ENCODE measurements at places on chromosomes 7 and 10.

DNA sequence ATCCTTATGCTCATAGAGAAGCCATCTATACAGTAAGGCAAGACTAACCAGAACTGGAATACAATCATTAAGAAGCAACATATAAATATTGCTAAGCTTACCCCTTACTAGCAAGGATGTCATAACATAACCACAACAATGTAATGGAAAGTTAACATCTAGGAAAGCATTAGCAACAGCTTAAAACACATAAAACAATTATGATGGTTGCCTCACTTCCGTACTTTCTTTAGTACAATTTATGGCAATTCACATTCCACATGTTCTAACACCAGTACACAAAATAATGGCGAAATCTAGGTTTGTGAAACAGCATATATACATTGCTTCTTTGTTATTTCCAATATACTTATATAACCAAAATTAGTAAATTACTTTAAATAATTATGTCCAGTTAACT lies 195.0 kb downstream of the AHR start:
- DNase-seq: no peak

GRCh38 chr10:85622425-85622824 lies 744.2 kb downstream of the GRID1 start:
- DNase-seq: no peak

DNA sequence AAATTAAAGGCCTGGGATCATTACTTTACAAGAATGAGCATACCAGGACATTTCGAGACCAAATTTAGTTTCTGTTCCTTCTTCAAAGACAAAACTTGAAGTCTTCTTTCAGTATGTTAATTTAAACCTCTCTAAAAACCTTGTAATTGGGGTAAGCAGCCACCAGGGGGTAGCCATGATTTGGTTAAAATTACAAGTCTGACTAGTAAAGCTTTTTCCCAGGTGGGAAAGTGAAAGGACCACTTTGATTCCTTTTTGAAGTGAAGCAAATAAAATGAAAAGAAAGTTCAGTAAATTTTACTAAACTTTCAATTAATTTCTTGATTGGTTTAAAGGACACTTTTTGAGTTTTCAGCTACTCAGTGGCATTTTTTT lies 294.3 kb downstream of the BBS9 start:
- peak; percentile 11 for DNase-seq

GRCh38 chr10:50544095-50544856 lies 79.5 kb downstream of the SGMS1 start:
- no peak for DNase-seq

DNA sequence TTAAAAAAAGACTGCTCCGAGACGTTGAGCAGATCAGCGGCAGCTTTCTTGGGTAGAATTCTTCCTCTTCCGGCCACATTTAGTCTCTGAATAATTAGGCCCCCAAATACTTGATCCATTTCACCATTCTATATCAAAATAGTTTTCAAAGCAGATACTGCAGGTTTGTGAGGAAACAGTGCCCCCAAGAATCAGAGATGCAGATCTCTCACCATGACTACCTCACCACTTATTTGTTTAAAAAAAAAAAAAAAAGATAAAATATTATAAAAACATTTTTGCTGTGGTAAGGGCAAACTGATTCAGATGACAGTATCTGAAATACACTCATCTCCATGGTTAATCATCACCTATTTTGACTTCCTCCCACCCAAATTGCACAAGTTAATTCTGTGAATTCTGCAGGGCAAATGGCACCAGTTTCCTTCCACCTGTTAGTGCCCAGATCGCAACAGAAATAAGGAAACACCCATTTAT lies 210.4 kb downstream of the FAM107B start:
- no peak for DNase-seq

DNA sequence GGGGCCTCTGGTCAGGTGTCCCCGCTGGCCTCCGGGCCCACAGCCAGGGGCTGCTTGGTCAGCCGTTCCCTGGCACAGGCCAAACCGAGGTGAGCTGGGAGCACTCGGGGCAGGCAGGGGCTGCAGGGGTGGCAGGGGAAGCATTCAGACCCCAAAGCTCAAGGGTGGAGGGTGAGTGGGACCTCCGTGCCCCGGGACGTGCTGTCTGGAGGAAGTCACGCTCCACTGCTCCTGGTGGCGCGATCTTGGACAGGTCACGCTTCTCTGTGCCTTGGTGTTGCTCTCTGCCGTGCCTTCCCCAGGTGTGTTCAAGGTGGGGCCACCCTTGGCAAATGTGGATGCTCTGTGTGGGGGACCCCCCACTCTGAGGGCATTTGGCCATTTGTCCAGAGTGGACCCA lies 24.6 kb upstream of the ELFN1 start:
- peak; percentile 37 for DNase-seq

GRCh38 chr7:159097661-159098423 lies 46.8 kb downstream of the VIPR2 start:
- peak; percentile 58 for DNase-seq

GRCh38 chr7:8305625-8306388 lies 43.8 kb upstream of the ICA1 start:
- DNase-seq: no peak

- DNase-seq: no peak
These were observed 79.6 kb downstream of the TNS3 start for GRCh38 chr7:47502240-47502877.

DNA sequence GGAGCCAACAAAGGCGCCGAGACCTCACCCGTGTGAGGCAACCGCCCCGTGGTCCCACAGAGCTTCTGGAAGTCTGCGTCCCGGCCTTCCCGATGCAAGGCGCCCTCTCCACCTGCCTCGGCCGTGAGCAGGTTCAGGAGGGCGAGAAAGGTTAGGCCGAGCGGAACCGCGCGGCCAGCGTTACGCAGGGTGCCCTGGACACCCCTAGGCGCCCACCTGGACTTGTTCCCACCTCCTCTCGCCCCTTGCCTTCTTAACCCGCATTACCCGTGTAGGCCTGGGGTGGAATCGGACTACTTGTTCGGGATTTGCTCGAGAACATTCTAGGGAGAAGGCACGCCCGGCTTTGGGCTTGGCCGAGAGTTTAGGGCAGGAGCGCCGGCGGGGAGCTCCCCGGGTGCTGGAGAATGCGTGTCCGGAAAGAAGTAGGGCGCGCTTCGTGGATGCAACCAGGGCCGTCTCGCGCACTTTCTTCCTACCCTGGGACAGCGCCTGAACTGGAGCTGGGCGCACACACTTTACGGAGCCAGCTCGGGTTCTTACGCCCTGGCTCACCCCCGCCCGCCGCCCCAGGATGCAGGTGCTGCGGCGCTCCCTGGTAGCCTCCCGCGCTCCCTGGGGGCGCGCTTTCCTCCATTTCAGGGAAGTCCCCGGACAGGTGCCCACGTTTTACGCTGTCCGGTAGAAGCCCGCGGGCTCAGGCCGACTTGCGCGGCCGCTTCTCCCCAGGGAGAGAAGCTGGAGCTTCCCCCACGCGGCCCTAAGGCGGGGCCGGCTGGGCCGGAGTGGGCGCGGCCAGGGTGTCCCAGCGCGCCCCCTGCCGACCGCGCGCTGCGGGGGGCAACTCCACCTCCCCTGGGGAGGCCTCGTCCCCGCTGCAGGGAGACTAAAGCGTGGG lies 74.5 kb downstream of the INSIG1 start:
- peak; percentile 79 for DNase-seq

- no peak for DNase-seq
These were observed 240.9 kb upstream of the KAT6B start for GRCh38 chr10:74585231-74586087.

- DNase-seq: no peak
These were observed 325.6 kb upstream of the KAT6B start for GRCh38 chr10:74500816-74501215.

DNA sequence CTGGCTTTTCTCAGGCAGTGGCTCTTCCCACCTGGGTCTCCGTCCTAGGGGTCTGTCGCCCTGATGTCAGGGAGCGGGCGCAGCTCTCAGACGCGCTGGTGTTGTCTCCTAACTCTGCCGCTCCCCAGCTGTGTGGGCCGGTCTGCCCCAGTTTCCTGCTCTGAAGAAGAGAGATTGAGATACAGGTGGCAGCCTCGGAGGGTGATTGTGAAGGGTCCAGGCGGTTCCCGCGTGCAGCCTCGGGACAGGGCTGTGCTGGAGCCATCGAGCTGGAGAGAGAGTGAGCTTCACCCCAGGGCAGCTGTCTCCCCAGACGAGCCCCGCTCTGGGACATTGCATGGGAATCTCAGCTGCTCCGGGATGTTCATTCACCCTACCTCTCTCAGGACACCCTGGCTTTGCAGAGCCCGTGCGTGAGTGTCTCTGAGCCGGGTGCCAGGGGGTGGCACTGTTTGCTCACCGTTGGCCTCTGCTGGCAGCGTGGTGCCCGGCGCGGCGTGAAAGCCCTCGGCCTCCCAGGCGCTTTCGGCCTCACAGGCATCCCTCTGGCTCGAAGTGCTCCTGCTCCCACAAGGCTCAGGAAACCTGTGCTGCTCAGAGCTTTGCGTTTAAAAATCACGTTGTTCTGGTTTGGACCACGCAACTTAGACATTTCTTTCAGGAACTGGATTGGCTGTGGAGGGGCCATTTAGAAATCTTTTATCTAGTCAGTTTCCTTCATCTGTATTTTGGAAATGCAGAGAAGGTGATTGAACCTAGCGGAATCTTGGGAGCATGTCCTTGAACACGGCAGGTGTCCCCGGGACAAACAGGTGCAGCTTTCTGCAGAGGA lies 33.8 kb upstream of the ZFAND2A start:
- peak; percentile 89 for DNase-seq

DNA sequence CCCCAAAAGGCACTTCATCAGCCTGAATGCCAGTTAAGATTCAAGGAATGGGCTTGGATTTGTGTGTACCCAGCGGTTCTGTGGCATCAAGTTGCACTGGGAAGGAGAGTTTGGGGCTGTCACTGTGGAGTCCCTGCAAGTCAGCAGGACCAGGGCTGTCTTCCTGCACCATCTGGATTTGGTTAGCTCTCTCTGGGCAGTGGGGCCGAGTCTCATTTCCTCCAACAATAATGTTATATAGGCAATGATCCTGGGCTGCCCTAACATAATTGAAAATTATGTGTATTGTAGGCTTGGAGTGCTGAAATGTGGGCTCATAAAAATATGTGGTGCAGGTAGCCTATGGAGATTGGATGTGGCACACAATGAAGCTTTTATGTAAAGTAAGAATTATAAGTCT lies 87.2 kb downstream of the TCF7L2 start:
- DNase-seq: no peak

DNA sequence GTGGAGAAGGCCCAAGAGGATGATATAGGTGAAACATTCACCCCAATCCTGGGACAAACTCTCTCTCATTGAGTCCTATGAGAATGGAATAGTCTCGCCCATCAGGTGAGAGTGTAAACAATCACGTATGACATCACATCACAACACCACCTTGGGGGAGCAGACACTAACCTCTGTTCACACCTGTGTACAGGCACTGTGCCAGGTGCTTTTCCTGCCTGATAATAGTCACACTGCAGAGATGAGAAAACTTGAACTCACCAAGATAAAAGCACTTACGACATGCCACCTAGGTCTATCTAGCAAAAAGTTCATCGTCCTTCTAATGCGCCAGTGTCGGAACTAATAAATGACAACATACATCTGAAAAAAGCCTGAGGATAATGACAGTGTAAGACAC lies 187.8 kb downstream of the FAM107B start:
- DNase-seq: no peak

DNA sequence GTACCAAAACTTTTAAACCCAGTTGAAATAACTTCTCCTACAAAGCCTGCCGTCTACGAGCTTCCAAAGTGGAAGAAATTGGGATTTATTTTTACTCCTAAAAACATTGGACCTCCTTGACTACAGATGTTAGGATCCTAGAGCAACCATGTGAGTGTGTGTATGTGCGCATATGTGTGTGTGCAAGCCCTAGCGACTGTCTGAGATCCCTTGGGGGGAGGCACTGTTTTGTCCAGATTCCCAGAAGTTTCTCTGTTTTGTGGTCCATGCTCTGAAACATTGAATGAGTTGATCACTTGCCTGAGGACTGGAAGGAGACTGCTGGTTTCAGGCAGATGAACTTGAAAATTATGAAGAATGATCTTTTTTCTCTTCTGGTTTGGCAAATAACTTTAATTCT lies 312.3 kb upstream of the ZNF32 start:
- DNase-seq: no peak

GRCh38 chr7:92588561-92588960 lies 1.6 kb downstream of the FAM133B start:
- DNase-seq: no peak

DNA sequence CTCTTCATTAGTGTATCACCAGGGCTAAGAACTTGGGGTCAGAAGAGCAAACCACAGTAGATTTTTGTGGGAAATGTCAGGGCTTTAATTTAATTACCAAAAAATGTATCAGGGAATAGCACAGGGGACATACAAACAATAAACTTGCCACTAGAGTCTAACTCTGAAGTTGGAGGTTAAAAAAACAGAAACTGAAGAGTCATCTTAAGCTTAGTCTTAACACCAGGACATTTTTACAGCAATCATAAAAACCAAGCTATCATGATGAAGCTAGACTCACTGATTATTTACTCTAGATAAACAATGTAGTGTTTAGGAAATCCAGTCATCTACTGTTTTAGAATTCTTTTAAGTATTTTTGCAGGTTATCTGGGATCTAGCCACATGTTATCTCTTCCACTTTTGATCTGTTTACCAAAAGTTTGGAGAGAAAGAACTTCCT lies 48.4 kb upstream of the GLI3 start:
- DNase-seq: no peak

DNA sequence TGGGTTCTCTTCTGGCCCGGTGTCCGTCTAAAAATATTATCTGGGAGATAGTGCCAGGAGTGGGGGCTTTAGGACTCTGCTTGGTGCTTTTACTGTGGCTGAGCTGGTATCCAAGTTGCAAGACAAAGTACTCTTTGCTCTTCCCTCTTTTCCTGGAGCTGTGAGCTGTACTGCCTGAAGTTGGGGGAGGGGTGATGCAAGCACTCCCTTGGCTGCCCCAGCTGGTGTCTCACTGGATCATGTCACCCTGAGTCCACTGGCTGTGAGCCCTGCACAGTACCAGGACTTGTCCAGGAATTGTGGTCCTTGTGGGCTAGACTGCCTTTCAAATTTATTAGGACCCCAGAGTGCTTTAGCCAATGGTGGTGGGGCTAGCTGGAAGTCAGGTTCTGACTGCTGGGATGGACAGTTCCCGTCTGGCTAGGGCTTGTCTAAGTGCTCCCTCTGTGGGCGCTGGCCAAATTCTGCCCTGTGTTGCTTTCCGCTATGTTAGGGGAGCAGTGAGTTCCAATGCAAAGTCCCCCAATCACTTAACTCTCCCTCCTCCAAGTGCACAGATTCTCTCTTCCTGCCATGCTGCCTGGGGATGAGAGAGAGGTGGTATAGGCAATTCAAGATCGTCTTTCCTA lies 13.1 kb downstream of the CC2D2B start:
- no peak for DNase-seq

DNA sequence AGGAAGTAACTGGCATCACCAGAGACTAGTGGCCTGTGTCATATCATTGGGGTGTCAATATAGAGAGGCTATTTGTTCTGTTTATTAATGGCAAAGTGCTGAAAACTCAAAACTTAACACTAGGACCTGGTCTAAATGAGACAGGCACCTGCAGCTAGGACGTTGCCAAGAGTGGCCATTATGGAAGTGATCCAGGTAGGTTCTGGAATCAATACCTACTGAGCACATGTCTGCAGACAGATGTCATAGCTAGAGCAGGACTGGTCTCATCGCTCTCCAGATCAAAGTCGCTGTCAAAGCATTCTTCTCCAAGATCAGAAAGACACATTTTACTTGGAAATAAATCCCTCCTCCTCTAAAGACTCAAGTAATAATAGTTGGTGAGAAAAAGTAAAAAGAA lies 40.3 kb downstream of the THNSL1 start:
- DNase-seq: no peak

GRCh38 chr10:123746520-123746919 lies 80.4 kb downstream of the GPR26 start:
- no peak for DNase-seq
